ENCODE measurements at places on chromosomes 3 and 15. TPM values are rescaled to one million over a fixed set of nuclear protein-coding genes. Genes with fewer than 3 reads are reported as not detected.

DNA sequence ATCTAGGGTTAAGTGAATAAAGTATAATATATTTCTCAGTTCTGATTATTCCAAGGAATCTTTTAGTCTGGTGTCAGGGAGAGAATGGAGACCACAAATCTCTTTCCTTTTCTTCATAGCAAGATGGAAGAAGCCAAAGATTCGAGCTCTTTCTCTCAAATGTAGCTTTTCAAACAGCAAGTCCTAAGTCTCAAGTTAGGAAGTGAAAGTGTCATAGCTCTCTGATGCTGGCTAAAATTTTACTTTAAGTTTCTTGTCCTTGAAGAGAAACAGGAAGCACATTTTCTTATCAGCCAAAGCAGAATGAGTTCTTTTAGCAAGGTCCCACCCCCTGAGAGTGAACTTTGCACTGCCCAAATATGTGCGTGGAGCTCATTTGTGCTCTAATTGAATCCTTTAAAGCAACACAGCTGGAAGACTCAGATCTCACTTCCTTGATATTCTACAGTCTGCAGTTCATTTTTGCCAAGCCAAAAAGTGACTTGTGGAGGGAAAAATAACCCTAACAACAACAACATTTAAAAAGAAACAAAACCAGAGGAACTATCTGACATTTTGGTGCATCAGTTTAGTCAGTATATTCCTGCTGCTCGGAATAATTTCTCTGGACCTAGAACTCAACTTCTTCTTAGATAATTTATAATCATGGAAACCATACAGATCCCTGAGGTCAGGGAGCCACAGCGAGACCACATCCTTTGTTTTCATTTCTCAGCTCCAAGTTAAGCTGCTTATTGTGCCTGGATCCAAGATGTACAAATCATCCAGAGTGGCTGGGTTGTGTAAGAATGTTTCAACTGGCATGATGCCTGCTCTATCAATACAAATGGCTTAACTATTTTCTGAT is 238.7 kb upstream of the P2RY1 start:
- no peaks in the 10 kb centered on the region for H3K27me3 ChIP-seq
- peaks cover 45% of the 10 kb centered on the region for H3K4me1 ChIP-seq
- H3K27ac ChIP-seq = peak overlapping the region; percentile 69
- H3K4me3 ChIP-seq = peak overlapping the region; percentile 9
- peak; percentile 72 for DNase-seq

GRCh38 chr3:44712455-44713075 is at the start of gene ZNF502:
Gene ZNF502, plus strand, starts transcription at chr3:44712660. Its CDS starts 7,602 bp downstream, at chr3:44720262.
- H3K36me3 ChIP-seq = peaks cover 11% of the 10 kb centered on the region
- no peaks in the 10 kb centered on the region for H3K4me1 ChIP-seq
- peak within 1 kb of the TSS; percentile 81 for H3K4me3 ChIP-seq
- no peak within 1 kb of the TSS for H3K27ac ChIP-seq

GRCh38 chr3:46896386-46896785 is 18.9 kb downstream of the PTH1R start:
- H3K27me3 ChIP-seq = peaks cover 27% of the 10 kb centered on the region
- no peak overlapping the region for H3K27ac ChIP-seq
- H3K36me3 ChIP-seq = peaks cover 9% of the 10 kb centered on the region
- peaks cover 22% of the 10 kb centered on the region for H3K4me1 ChIP-seq
- no peak for DNase-seq

DNA sequence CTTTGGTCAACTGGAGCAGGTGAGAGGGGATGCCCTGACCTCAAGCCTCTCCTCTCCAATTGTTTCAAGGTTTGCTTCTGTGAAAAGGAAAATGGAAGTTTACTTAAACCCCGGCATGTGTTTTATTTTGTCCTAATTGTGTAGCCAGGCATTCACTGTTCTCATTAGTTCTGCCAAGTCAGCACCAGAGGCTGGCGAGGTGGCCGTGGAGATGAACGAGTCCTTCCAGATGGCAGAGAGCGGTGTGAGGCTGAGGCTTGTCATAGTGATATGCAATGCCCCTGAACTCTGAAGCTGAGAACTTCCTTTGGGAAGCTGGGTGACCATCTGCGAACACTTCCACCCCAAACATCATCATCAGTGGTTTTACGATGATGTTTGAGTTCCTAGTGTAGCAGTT is 199.6 kb downstream of the TJP1 start:
- H3K27ac ChIP-seq = no peak overlapping the region
- DNase-seq = no peak
- H3K4me3 ChIP-seq = no peak overlapping the region
- H3K27me3 ChIP-seq = no peaks in the 10 kb centered on the region
- no peaks in the 10 kb centered on the region for H3K36me3 ChIP-seq

DNA sequence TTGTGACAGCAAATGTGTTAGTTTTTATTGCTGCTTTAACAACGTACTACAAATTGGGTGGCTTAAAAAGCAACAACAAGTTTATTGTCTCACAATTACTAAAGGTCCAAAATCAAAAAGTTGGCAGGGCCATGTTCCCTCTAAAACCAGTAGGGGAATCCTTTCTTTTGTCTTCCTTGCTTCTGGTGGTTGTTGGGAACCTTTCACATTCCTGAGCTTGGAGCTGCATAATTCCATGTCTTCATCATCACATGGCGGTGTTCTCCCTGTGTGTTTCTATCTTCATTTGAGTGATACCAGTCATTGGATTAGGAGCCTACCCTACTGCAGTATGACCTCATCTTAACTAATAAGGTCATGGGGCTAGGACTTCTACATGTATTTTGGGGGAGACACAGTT is 7.4 kb downstream of the SPRED1 start:
- no peak overlapping the region for H3K27ac ChIP-seq
- no peaks in the 10 kb centered on the region for H3K4me1 ChIP-seq
- H3K36me3 ChIP-seq = no peaks in the 10 kb centered on the region
- DNase-seq = no peak
- no peaks in the 10 kb centered on the region for H3K27me3 ChIP-seq
- no peak overlapping the region for H3K4me3 ChIP-seq

GRCh38 chr3:155270485-155271342 is 22.8 kb downstream of the STRIT1 start:
- no peaks in the 10 kb centered on the region for H3K27me3 ChIP-seq
- peak; percentile 50 for DNase-seq
- H3K4me3 ChIP-seq = peak overlapping the region; percentile 14

- H3K4me3 ChIP-seq = no peak overlapping the region
- no peaks in the 10 kb centered on the region for H3K4me1 ChIP-seq
- H3K27me3 ChIP-seq = no peaks in the 10 kb centered on the region
- no peak for DNase-seq
- no peaks in the 10 kb centered on the region for H3K36me3 ChIP-seq
- no peak overlapping the region for H3K27ac ChIP-seq
These were observed 817.6 kb downstream of the GRM7 start for GRCh38 chr3:7678521-7678920.

DNA sequence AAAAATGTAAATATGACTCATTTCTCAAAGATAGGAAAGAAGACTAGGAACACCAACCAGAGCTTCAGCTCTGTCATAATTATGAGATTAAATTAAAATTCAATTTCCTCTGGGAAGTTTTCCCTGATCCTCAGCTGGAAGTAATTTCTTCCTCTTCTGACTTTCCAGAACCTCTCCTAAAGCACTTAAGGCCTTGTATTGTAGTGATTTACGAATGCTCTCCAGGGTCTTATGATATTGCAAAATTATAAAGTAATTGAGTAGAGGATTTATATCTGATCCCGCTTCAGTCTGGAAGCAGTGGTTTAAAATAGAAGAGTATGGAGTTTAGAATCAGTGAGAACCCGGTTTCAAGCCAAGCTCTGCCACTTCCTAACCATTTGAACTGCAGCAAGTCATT is 279.8 kb downstream of the ZPLD1 start:
- H3K27ac ChIP-seq = peak overlapping the region; percentile 36
- no peak overlapping the region for H3K4me3 ChIP-seq
- H3K36me3 ChIP-seq = no peaks in the 10 kb centered on the region
- no peaks in the 10 kb centered on the region for H3K27me3 ChIP-seq

DNA sequence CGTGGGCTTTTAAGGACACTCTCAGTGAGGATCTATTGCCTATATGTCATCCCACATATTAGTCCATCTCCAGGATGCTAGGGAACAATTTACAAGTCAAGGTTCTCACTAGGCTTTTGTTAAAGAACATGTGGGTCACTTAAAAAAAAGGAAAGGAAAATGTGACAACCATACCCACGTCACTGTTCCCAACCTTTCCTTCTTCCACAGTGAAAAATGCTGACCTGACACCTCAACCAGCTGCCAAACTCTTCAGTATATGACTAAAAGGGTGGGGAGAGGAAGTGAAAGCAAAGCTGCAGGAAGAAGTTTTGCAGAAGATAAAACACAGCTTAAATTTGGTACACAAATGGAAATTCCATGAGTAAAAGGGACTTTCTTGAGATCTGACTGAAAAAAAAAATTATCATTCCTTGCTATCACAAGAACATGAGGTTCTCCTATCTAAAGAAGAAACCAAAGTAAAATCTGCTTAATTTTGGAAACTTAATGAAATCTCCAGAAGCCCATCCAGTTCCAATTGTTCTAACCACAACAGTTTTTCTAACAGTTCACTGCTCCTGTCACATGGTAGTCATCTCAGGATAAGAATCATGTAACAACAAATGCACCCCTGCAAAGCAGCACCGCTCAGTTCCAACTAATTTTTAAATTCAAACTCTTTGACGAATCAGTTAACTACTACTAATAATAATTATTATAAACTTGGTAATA is 117.0 kb upstream of the TSPAN3 start:
- H3K27ac ChIP-seq = no peak overlapping the region
- H3K27me3 ChIP-seq = no peaks in the 10 kb centered on the region
- peaks cover 39% of the 10 kb centered on the region for H3K4me1 ChIP-seq
- no peak for DNase-seq

- no peak overlapping the region for H3K4me3 ChIP-seq
- H3K36me3 ChIP-seq = no peaks in the 10 kb centered on the region
- no peak for DNase-seq
These were observed 94.7 kb downstream of the TBL1XR1 start for GRCh38 chr3:177102553-177102952.

- H3K36me3 ChIP-seq = no peaks in the 10 kb centered on the region
- peaks cover 74% of the 10 kb centered on the region for H3K27me3 ChIP-seq
- H3K27ac ChIP-seq = no peak overlapping the region
- peak; percentile 89 for DNase-seq
- H3K4me3 ChIP-seq = no peak overlapping the region
These were observed 56.4 kb upstream of the ARRDC4 start for GRCh38 chr15:97903971-97904572.

- H3K27ac ChIP-seq = no peak overlapping the region
- no peaks in the 10 kb centered on the region for H3K27me3 ChIP-seq
- peaks cover 80% of the 10 kb centered on the region for H3K4me1 ChIP-seq
- peaks cover 100% of the 10 kb centered on the region for H3K36me3 ChIP-seq
- no peak for DNase-seq
- no peak overlapping the region for H3K4me3 ChIP-seq
These were observed 12.9 kb downstream of the AMOTL2 start for GRCh38 chr3:134361162-134361835.

Gene TRIM42
- not detected for total RNA-seq

Gene RBPMS2
- 1.4 TPM for total RNA-seq

Gene NANOGP8
- total RNA-seq = not detected

All from Calu3 (cell line).